ENCODE measurements at places on chromosomes 5 and 9.
A peak's percentile ranks its signal among the peaks of the same experiment; 100 is the strongest.

DNA sequence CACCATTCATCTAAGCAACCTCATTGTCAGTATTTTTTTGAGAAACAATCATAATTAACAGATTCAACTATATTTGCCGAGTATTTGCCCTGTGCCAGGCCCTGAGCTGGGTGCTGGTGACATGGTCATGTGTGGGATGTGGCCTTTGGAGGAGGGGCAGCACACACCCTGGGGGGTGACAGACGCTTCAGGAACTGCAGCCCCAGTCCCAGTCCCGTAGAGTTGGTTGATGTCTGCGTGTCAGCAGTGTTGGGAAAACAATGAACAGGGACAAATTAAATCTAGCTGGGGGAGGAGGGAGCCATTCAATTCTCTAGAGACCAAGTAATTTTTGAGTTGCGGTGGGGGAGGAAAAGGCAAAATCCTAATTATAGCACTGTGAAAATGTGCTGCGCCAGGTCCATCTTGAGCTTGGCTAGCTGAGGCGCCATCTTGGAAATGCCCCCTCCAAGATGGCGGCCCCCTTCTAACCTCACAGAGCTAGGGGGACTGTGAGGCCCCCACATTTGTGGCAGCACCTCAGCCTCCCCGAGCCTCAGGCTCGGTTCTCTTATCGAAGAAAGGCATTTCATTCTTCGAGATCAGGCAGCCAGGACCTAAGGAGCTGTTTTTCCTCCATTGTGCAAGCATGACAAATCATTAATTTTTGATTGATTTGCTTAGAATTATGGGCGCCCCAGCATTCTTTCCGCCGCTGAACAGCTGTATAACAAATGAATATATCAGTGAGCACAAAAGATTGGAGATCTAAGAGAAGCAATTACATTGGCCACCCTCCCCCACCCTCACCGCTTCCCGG lies 87.8 kb downstream of the ZNF618 start:
- DNase-seq, result no peak

DNA sequence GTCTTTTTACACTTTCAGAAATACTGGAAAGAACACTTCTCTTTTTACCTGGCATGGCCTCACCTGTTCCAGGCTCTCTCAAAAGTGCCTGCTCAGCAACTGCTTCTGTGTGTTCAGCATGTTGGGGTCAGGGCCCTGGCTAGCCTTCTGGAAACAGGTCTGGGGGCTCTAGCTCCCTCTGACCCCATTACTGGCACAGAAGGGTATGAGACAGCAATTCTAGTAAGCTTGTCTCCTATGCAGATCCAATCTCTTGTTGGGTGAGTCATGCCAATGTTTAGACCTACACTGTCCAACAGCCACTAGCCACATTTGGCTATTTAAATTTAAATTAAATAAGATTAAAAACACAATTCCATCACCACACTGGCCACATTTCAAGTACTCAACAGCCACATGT lies 80.8 kb downstream of the MAPKAP1 start:
- DNase-seq, result no peak

DNA sequence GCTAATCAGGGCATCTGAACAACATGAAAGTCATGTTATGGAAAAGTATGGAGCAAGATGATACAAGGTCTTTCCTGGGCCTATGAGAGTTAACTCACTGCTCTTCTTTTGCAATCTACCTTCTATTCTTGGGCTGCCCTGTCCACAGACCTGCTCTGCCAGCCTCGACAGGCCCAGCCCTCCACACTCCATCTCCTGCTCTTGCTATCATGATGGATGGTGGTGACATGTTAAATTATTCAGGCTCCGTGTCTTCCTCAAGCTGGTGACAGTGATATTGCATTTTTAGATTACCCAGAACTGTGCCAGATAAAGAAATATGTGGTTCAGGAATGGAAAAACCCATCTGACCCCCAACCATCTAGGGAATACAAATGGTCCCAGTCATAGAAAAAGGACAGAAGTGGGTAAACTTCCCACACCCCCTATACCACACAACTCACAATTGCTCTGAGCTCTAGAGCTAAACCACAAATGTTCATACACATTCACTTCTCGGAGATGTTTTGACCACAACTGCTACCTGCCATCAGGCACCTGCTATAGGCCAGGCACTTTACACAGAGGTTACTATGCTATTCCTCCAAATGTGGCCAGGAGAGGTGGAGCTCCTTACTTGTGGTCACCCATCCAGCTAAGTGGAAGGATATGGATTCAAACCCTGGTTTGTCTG lies 311.3 kb downstream of the ASTN2 start:
- DNase-seq, result no peak

GRCh38 chr5:160534914-160535313 lies 113.3 kb downstream of the PTTG1 start:
- DNase-seq, result no peak

- DNase-seq, result no peak
Observed at GRCh38 chr5:33257807-33258429, 182.8 kb upstream of the TARS1 start.

GRCh38 chr9:25415718-25416117 lies 262.5 kb downstream of the TUSC1 start:
- DNase-seq, result no peak

DNA sequence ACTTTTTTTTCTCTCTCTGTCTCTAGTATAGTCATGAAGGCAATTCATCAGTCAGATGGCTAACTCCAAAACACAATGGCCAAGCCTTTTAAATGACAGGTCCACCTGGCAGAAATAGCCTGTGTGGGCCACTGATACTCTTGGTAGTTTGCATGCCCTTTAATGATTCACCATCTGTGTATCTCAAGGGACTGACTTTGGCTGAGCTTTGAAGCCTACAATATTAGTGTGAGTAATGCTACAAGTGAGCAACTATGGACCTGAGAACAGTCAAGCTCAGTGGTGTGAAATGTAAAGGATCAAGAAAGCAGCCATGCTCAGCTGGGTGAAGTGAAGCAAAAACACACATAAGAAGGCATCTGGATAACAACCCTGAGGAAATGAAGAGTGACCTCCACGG lies 506.9 kb downstream of the TLE1 start:
- no peak for DNase-seq

DNA sequence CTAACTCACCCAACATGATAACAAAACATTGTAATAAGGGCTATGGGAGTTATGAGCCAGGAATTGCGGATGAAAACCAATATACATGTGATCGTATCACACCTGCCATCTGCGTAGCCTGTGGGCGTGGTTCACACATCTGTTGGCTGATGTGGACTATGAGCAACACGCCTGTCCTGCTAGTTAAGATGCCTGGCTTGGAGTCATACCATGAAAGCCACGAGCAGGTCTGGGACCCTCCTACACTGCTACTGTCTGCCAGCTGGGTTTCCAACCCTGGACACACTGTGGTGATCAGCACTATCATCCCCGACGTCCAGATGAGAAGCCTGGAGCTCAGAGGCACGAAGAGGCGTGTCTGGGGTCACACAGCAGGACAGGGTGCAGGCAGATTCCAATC lies 40.2 kb downstream of the STK10 start:
- DNase-seq, result no peak

GRCh38 chr5:61257421-61257820 lies 74.6 kb upstream of the ZSWIM6 start:
- no peak for DNase-seq

DNA sequence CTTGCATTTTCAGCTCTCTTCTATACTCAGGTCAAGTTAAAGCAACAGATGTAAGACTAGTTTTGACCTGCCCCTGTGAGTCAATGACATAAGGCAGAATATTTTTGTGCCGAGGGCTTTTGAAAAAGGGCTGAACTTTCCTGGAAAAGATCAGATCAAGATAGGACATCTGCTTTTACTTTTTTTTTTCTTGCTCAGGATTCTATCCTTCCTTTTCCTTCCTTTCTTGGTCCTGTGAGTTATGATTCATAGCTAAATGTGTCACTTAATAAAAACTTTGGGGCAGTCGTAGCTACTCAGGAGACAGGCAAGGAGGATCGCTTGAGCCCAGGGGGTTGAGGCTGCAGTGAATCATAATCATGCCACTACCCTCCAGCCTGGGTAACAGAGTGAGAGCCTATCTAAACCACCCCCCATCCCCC lies 84.3 kb upstream of the BRINP1 start:
- DNase-seq, result no peak

- DNase-seq, result no peak
Observed at GRCh38 chr9:114836769-114837168, 30.9 kb upstream of the TNFSF15 start.

DNA sequence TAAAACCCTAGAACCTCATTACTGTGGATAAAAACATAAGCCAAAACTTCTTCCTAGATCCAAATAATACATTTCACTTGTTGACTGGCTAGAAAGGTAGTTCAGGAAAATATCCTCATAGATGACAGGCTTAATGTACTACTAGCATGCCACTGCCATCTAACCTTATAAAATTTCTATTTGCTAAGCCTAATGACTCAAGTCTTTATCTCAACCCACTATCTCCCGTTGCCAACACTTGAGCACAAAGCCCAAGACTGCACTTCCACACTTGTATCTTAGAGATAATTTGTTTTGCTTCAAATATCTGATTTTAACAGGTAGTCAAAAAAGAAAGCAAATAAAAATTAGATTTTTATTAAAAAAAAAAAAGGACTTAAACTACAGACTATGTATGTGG lies 42.7 kb downstream of the FBXL17 start:
- no peak for DNase-seq

DNA sequence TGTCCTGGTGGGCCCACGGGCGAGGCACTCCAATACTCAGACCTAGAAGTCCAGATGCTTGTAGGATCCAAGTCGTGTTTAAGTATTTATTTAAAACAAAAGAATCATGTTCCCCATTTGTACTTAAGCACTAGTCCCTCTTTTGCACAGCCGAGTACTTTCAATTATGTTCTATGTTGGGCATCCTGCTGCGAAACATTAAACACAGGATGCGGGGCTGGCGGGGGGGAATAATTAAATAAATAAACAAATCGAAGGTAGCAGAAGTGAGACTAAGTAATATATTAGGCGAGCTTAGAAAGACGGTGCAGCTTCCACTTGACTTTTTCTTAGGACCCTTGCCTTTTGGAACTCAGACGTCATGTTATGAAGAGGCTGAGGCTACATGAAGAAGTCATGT lies 1129.2 kb upstream of the ACO1 start:
- DNase-seq, result no peak

DNA sequence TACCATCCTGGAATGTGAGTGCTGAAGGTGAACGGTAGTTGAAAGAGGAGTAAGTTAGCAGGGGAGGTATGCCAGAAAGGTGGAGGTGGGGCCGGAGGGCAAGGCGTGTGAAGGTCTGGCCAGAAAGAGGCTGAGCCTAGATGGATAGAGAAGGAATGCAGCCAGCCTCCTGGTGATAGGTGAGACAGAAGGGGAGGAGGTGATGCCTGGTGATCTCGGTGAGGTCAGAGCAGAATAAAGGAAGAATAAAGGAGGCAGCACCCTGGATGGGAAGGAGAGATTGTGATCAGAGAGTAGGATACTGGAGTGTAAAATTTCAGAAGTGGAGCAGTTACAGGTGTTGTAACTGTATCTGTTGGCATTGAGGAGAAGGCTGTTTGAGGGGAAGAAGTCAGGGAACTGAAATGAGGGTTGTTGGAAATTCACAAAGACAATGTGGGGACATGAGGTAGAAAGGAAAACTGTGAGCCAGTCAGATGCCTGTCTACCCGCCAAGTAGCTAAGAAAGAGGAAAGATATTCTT lies 2.0 kb downstream of the GNG10 start:
- no peak for DNase-seq

GRCh38 chr5:110651507-110651906 lies 75.0 kb downstream of the TMEM232 start:
- DNase-seq, result no peak

DNA sequence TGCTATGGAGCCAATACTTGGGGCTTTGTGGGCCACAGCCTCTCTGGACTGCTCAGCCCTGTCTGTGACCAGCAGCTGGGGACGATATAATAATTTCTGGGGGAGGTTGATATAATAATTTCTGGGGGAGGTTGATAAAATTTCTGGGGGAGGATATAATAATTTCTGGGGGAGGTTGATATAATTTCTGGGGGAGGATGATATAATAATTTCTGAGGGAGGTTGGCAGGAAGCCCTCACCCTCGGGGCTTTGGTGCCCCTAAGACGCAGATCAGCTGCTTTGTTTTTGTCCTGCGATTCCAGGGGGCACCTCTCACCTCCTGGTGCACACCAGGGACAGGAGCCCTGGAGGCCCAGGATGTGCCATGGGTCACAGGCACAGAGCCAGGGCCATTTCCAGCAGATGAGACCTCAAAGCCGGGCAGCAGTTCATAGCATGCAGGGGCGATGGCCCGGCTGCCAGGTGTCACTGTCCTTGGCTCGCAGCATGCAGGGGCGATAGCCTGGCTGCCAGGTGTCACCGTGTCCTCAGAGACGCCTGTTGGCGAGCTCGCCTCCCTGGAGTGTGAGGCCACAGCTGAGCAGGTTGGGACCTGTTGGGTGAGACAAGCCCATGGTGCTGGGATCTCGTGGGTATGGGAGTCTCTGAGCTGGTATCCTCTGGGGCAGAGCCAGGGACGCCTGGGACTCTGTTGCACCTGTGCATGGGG lies 3.8 kb upstream of the TOR4A start:
- peak; percentile 45 for DNase-seq

GRCh38 chr9:97768746-97769145 lies 71.6 kb upstream of the XPA start:
- no peak for DNase-seq

- no peak for DNase-seq
Observed at GRCh38 chr5:96000308-96000707, 38.7 kb upstream of the ELL2 start.

DNA sequence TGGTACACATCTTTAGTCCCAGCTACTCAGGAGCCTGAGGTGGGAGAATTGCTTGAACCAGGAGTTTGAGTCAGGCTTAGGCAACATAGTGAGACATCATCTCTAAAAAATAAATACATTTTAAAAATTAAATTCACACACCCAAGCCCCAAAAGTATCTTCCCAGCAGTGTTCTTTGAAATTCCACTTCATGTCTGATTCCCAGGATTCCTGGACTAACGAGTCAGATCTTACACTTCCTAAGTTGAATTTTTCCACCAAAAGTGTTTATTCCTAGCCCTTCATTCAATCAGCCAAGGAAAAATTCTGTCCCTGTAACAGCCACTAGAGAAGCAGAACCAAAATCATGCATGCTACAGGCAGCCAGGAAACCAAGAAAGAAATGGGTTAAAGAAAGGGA lies 970.9 kb downstream of the EFNA5 start:
- no peak for DNase-seq

DNA sequence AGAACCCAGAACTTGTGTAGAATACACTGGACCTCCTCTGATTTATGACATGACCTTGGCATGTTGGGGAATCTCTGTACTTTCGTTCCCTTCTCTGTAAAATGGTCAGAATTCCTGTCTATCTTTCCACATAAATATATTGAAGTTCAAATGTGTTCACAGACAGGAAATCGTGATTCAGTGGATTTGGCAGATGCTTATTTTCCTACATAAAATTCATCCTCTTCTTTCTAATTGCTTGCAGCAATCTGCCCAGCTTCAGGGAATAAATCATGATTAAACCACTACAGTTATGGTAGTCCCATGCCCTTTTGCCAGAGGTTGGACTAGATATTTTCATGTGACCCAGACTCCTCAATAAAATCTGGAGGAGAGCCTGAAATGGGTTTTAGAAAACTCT lies 52.1 kb upstream of the ARL15 start:
- no peak for DNase-seq

- DNase-seq, result no peak
Observed at GRCh38 chr9:107337676-107338590, 54.9 kb downstream of the RAD23B start.

- no peak for DNase-seq
Observed at GRCh38 chr9:2524601-2525000, 97.0 kb upstream of the VLDLR start.
